ENCODE measurements at places on chromosomes 11 and 22.

DNA sequence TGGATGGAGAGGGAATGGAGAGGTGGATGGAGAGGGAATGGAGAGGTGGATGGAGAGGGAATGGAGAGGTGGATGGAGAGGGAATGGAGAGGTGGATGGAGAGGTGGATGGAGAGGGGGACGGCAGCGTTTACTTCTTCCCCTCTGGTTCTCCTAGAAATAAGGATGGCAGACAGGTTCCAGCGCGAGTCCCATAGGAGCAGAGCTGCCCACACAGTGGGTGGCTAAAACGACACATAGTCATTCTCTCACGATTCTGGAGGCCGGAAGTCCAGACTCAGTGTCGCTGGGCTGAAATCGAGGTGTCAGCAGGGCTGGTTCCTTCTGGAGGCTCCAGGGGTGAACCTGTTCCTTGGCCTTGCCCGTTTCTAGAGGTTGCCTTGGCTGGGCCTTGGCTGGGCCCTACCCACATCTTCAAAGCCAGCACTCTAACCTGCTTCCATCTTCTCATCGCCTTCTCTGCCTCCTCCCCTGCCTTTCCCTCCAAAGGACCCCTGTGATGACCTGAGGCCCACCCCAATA is 12.7 kb upstream of the CTSD start:
- no peaks in the 10 kb centered on the region for H3K36me3 ChIP-seq
- peaks cover 8% of the 10 kb centered on the region for H3K4me1 ChIP-seq
- no peak overlapping the region for H3K4me3 ChIP-seq
- no peak for DNase-seq
- no peak overlapping the region for H3K27ac ChIP-seq

GRCh38 chr22:47213571-47214230 is 451.3 kb downstream of the TBC1D22A start:
- no peak overlapping the region for H3K27ac ChIP-seq
- no peak overlapping the region for H3K4me3 ChIP-seq
- no peaks in the 10 kb centered on the region for H3K27me3 ChIP-seq
- no peak for DNase-seq

GRCh38 chr11:68687986-68688385 is 3.6 kb downstream of the GAL start:
- H3K27ac ChIP-seq: no peak overlapping the region
- no peak for DNase-seq
- H3K4me3 ChIP-seq: no peak overlapping the region
- peaks cover 10% of the 10 kb centered on the region for H3K4me1 ChIP-seq
- peaks cover 74% of the 10 kb centered on the region for H3K27me3 ChIP-seq
- H3K36me3 ChIP-seq: no peaks in the 10 kb centered on the region

GRCh38 chr22:29039148-29039547 is 22.5 kb downstream of the C22orf31 start:
- peaks cover 42% of the 10 kb centered on the region for H3K4me1 ChIP-seq
- peak overlapping the region; percentile 63 for H3K27ac ChIP-seq
- peaks cover 9% of the 10 kb centered on the region for H3K36me3 ChIP-seq
- no peak for DNase-seq
- no peaks in the 10 kb centered on the region for H3K27me3 ChIP-seq

- H3K4me1 ChIP-seq: peaks cover 52% of the 10 kb centered on the region
- H3K36me3 ChIP-seq: no peaks in the 10 kb centered on the region
- H3K27ac ChIP-seq: peak within 1 kb of the TSS; percentile 82
Measured at GRCh38 chr11:46277622-46278386, at the start of gene CREB3L1. Gene CREB3L1 (plus strand): TSS chr11:46277662. CDS start chr11:46278112, 450 bp downstream.
